ENCODE measurements at places on chromosomes 16 and 17.

DNA sequence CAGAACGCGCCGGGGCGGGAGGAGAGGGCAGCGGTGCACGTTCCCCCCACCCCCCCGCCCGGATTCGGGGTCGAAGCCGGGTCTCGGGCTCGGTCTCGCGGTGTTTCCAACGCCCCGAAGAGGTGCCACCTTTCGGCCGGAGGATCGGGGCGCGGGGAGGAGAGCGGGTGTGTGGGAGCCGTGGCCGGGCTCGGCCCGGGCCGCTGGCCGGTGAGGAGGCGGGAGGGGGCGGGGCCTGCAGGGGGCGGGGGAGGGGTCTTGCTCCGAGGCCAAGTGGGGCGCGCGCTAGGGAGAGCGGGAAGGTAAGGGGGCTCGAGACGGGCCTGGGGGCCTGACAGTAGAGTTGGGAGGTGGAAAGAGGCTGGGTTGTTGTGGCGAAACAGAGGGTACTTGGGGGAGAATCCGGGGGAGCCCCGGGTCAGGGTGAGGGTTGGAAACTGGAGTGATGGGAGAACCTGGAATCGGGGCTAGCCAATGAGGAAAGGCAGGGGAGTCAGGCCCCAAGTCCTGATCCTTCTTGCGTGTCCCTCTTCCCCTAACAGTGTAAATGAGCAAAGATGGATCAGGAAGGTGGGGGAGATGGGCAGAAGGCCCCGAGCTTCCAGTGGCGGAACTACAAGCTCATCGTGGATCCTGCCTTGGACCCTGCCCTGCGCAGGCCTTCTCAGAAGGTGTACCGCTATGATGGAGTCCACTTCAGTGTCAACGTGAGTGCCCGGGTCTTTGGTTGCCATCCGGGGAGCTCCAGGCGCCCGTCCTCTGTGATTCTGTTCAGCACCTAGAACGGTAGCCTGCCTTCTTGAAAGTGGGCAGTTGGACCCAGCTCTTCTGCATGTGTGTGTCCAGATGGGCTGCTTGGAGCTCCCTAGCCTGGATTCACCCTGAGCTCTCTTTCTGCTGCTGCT is 873 bp downstream of the SETD1A start:
- DNase-seq = no peak

GRCh38 chr17:79948406-79948944 is 87.2 kb downstream of the TBC1D16 start:
- DNase-seq = no peak

- no peak for DNase-seq
Measured at GRCh38 chr17:63816669-63817068, 10.6 kb upstream of the PSMC5 start.

DNA sequence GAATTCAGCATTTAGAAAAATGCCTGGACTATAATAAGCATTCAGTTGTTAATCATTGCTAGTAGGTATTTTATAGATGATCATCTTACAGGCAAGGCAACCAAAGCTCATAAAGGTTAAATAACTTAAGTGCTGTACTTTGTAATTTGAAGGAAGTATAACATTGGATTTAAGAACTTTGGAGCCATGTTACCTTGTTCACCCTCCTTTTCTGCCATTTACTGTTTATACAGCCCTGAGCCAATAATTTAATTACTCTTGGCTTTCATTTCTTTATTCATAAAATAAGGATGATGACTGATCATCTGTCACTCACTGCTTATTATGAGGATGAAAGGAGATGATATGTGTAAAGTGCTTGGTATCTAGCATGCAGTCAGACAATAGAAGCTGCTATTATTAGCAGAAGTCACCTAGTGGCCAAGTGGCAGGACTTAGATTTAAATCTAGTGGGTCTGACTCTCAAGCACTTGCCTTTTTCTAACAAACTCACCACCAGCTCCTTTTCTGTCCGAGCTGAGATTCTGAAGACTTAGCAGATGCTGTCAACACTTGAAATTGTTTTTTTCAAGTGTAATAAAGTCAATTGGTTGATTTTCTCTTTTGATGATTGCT is 18.3 kb upstream of the DDX52 start:
- DNase-seq = no peak

DNA sequence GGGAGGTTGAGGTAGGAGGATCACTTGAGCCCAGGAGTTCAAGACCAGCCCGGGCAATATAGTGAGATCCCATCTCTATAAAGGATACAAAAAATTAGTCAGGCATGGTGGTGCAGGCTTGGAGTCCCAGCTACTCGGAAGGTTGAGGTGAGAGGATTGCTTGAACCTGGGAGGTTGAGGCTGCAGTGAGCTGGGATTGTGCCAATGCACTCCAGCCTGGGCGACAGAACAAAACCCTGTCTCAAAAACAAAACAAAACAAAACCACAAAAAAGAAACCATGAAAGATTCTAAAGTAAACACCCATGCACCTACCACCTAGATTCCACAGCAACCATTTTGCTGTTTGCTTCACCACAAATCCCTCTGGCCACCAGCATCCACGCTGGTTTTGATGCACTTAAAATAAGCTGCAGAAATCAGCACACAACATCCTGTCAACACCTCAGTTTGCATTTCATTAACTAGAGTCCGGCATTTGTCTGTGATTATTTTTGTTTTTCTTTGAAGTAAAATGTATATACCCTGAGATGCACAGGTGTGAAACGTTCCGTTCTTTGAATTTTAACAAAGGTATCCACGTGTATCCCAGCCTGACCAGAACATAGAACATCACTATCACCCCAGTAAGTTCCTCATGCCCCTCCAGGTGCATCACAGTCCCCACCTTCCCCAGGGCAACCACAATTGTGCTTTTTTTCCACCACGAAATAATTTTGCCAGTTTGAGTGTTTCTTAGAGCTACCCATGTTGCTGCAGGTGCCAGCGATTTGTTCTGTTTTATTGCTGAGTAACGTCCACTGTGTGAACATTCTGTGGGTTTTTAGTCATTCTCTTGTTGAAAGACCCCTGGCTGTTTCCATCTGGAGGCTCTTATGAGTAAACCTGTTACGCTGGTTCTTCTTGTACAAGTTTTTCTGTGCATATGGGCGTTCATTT is 191.5 kb downstream of the SEC14L1 start:
- DNase-seq = no peak
